Thoracic aorta (tissue), 2 donors: ENCODE measurements at places on chromosomes 7 and 10. TPM values are rescaled to one million over a fixed set of nuclear protein-coding genes. Genes with fewer than 3 reads are reported as not detected.
A peak's percentile ranks its signal among the peaks of the same experiment; 100 is the strongest.

The PDCD4 gene
- 53.5 TPM for total RNA-seq

The NKX2-3 gene
- not detected for total RNA-seq

GRCh38 chr10:89685936-89686335, 15.5 kb upstream of the KIF20B start:
- H3K27ac ChIP-seq = no peak overlapping the region
- no peak overlapping the region for H3K4me3 ChIP-seq
- no peaks in the 10 kb centered on the region for H3K4me1 ChIP-seq
- H3K36me3 ChIP-seq = no peaks in the 10 kb centered on the region
- H3K27me3 ChIP-seq = no peaks in the 10 kb centered on the region

GRCh38 chr10:17756557-17757217, 4.7 kb downstream of the TMEM236 start:
- H3K4me1 ChIP-seq = no peaks in the 10 kb centered on the region
- H3K36me3 ChIP-seq = no peaks in the 10 kb centered on the region
- no peak for DNase-seq
- H3K27me3 ChIP-seq = no peaks in the 10 kb centered on the region
- H3K4me3 ChIP-seq = no peak overlapping the region

GRCh38 chr7:522071-522950, 2.7 kb upstream of the PDGFA start:
- peak overlapping the region; percentile 77 for H3K4me3 ChIP-seq
- H3K27ac ChIP-seq = peak overlapping the region; percentile 98
- H3K27me3 ChIP-seq = no peaks in the 10 kb centered on the region
- peaks cover 12% of the 10 kb centered on the region for H3K4me1 ChIP-seq

GRCh38 chr10:100744136-100744986, 1.0 kb upstream of the PAX2 start:
- H3K27me3 ChIP-seq = peaks cover 50% of the 10 kb centered on the region
- DNase-seq = no peak
- peaks cover 40% of the 10 kb centered on the region for H3K4me1 ChIP-seq
- no peaks in the 10 kb centered on the region for H3K36me3 ChIP-seq
- H3K4me3 ChIP-seq = peak overlapping the region; percentile 64

DNA sequence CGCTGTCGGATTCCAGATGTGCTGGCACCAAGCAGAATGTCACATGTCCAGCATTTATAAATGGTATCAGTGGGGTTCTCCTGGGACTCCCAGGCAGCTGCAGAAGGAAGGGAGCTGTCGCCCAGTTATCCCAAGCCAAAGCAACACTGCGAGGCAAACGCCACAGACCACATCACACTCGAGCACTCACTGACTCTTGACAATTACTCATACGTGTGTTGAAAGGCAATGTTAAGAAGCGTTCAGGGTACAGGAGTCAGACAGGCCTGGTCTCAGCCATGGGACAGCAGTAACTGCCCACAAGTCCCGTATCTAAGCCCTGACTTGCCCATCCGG, 113.4 kb downstream of the DIP2C start:
- no peaks in the 10 kb centered on the region for H3K27me3 ChIP-seq
- H3K36me3 ChIP-seq = no peaks in the 10 kb centered on the region
- peak overlapping the region; percentile 24 for H3K27ac ChIP-seq
- peaks cover 8% of the 10 kb centered on the region for H3K4me1 ChIP-seq
- DNase-seq = no peak
